ENCODE measurements at places on chromosomes 5 and 9.

GRCh38 chr5:42495914-42496313, 72.7 kb downstream of the GHR start:
- no peak for DNase-seq

GRCh38 chr5:134477462-134478245, 47.8 kb upstream of the JADE2 start:
- no peak for DNase-seq

DNA sequence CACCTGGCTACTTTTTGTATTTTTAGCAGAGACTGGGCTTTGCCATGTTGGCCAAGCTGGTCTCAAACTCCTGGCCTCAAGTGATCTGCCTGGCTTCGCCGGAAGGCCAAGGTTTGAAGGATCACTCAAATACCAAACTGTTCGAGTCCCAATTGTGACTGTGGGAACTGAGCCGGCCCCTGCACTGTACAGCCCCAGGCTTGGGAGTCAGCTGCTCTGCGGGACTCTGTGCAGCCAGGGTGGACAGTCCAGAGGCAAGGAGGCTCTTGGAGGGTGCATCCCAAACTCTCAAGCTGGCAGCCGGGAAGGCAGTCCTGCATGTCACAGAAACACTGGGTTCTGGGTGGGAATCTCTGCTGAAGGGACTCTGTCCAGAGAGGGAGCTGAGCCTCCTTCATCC, 109.0 kb downstream of the ENTREP1 start:
- DNase-seq = no peak

- DNase-seq = no peak
Observed at GRCh38 chr5:167358868-167359492, 932.5 kb upstream of the WWC1 start.

DNA sequence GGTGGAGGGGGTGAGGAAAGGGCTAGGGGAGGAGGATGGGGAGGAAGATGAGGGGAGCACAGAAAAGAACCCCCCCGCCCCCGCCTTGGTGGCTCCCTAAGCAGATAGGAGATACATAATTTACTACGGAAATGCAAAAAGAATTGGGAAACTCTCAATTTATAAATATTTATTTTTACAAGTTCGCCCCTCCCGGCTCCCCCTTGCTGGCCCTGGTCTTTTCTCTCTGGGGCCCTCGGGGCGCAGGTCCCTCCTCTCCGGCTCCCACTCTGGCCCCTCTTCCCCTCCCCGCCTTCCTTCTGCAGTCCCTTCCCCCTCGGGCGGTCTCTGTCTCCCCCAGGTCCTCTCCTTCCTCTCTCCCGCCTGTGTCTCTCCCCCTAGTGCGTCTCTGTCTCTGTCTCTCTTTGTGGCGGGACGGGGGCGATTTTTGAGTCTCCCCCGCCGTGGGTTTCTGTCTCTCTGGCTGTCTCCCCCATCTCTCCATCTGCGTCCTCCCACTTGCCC, 173.6 kb upstream of the IER5L start:
- DNase-seq = no peak

GRCh38 chr5:74476819-74477453, 163.6 kb downstream of the ENC1 start:
- DNase-seq = no peak

DNA sequence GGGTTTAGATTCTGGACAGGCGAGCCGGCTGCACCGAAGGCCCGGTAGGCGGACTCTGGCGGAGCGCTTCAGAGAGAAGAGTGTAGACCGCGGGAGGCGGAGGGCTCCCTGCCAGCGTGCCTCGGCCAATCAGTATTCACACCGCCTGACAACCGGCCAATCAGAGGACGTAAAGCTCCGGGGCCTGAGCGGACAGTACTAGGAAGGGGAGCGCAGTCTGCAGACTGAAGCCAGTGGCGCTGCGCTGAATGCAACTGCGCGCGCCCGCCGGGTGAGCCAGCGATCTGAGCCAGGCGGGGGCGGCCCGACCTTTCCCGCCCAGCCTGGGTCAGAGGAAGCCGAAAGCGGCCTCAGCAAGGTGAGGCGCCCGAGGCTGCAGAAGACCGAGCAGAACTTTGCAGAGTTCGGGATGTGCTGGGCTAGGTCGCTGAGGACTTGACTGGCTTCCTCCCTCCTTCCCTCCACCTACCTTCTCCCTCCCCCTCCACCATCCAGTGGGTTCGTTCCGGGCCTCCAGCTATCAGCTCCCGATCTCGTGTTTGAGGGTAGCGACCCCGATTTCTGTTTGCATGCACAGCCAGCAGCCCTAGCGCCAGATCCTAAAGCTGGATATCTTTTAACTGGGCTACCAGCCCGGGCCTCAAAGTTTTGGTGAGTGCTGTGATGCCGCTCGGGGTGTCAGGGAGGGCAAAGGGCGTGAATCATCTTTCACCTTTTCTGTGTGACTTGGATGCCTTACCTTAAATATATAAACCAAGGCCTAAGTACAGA, at the start of gene DMRT2:
Gene DMRT2, plus strand, starts transcription at position 233 of the 771 bp plus-strand sequence. CDS start 1,257 bp downstream, outside the sequence.
- DNase-seq = peak; percentile 75

GRCh38 chr9:91676046-91676445, 252.4 kb upstream of the NFIL3 start:
- DNase-seq = no peak

DNA sequence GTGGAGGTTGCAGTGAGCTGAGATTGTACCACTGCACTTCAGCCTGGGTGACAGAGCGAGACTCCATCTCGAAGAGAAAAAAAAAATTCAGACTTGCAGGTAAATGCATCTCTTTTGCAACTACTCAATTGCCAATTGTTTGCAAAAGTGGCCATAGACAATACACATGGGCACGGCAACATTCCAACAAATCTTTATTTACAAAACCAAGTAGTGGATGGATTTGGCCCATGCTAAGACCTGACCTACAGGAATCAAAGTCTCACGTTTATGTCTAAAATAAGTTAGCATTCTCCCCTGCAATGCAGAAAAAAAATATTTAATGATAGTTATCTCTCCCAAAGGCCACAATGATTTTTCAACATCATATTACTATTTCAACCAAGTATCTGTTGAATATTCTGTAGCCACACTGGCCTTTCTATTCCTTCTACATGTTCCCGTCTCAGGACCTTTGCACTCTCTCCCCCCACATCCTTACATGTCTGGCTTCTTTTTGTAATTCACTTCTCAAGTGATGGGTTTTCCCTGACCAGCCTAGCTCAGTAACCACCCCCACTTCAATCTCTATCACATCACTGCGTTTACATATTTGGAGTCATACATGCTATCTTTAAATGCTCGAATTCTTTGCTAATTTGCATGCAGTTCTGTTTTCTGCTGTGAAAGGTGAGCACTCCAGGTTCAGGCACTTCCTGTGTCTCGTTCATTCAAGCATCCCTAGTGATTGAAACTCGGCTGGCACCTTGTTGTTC, 54.2 kb downstream of the FNBP1 start:
- peak; percentile 59 for DNase-seq

DNA sequence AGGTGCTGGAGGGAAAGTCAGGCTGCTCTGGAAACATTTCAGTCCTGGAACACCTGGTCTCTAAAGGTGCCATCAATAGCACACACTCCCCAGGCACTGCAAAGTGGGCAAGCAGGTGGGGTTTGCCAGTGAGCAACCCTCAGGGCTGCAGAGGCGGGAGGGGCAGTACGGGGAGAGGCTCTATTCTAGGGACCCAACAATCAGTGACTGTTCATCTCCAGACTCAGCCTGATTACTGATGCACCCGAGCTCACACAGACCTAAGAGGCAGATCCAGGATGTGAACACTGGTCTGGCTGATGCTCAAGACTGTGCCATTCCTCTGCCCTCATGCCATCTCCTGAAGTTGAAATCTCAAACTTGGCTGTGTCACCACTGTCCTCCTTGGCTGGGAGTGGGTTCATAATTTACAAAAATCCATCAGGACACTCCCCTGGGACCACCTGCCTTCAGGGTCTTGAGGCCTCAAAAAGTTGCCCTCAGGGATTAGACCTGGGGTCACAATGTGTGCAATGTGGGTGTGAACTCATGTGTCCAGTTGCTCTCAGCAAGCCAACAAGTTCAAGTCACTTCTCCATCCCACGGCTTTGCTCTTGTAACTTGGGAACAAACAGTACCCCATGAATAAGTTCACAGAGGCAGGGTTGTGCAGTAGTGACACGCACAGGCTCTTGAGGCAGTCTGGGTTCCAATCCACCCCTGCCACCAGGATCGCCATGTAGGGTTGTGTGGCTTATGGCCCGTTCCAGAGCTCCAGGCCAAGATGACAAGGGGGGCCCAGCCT, 19.9 kb upstream of the KCNMB1 start:
- DNase-seq = no peak

GRCh38 chr5:82802954-82803353, 274.2 kb downstream of the TMEM167A start:
- no peak for DNase-seq

DNA sequence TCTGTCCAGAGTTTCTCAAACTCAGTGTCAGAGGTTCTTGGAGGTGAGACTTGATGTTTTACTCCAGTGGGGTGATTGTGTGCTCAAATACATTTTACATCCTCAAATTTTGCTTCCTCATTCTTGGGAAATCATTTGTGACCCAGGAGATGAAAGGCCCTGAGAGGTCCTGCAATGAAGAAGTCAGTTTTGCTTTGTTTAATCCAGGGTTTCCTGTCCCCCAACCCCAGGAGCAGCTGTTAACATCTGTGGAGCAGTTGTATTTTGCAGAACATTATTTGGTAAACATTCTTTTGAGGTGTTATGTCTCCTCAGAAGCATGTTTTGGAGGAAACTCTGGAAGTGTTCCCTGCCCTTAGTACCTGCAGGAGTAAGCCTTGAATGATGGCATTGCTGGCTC, 59.8 kb downstream of the DAB2IP start:
- no peak for DNase-seq

- DNase-seq = no peak
Observed at GRCh38 chr9:13596383-13596970, 317.0 kb upstream of the MPDZ start.

DNA sequence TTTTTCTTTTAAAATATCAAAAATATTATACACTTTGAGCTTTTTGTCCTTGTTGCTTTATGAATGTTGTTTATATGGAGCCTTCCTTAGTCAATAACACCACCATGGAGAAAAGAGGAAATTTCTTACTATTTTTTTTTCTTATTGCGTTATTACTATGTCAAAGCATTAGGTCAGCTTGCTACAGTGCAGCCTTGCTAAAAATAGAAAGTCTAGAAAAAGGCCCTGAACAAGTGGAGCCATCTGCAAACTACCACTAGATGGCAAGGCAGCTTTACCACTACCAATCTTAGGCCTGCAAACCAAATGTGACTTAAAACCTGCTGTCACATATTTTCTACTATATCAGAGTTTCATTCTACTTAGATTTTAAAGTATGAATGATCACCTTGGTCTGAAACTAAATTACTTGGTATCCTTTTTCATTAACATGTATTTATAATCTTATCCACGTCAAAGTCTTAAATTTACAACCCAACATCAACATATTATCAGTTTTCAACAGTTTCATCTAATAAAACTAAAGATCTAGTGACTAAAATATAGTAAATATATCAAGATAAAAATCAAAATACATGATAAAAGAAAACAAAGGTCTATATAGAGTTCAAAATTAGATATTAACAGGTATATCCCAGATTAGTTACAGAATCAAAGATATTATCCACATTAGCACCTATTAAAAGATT, 113.1 kb upstream of the ACOT12 start:
- peak; percentile 77 for DNase-seq

DNA sequence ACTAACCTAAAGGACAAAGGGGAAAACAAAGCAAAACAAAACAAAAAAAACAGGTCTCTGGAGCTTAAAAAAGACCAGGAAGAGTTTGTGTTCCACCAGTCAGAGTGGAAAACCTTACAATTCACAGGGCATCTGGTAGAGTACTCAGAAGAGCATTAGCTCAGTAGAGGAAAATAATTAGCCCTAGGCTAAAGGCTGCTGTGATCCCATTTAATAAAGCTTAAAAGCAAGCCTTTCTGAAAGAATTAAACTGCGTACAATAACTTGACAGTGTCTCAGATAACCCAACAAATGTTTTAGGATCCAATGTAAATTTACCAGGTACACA, 7.3 kb downstream of the ECM2 start:
- DNase-seq = no peak

DNA sequence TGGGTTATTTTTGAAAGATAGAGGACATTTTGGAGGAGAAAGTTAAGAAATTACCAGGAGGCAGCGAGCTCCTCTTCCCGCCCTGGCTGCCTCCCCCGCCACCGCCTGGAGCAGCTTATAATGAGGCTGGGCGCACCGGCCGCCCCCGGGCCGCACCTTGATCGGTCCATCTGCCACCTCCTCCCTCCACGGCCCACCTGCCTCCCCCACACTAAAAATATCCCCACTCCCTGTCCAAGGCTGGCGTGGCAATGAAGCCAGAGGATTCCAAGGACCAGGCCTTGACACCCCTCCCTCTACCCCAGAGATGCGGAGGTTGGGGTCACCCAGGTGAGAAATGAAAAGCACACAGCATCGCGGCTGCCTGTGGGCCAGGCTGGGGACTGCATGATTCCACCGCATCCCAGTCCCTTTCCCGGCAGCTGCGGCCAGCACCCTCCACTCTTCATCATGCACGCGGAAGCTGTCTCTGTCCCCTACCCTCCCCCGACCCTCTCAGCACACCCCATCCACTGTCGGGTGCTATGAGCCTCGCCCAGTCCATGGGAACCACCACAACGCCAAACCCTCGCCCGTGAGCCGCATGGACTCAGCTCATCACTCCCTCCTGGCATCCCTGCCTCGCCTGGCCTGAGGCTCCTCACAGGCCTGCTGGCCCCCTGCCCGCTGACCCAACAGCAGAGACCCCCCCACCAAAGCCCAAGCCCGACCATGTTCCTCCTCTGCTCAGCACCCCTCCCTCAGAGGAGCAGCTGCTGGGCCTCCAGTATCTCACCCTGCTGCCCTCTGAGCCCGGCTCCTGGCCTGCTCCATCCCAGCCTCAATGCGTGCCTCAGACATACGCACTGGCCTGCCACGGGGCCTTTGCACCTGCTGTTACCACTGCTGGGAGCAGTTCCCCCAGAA, 50.0 kb downstream of the SARDH start:
- DNase-seq = no peak

GRCh38 chr9:14529629-14530028, 163.6 kb downstream of the ZDHHC21 start:
- DNase-seq = no peak

DNA sequence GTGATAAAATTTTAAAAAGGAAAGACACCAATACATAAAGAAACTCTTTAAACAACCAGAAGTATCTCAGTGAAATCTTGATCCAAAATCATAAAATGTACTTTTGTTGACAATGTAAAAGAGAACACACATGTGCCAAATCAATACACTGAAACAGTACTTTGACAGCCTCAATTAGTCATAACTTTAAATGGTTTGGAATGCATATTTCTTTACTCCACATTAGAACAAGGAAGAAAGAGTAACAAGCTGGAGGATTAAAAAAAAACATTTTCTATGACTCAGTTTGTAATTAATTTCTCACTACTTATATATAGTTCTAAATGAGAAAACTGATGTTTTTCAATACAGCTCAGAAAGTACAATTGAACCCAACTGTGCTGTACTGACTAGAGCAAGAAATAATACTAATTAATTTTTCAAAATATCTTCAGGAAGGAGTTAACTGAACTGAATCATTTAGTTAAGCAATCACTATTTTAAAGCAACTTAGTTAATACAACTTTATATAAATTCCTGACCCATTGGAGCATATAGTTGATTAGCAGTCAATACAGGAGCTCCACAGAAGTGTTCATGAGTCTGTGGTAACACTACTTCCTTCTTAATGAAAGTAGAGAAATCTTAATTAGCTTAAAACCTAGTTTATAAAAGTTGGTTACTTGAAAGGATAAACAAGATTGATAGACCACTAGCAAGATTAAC, 101.0 kb downstream of the NR3C1 start:
- no peak for DNase-seq

GRCh38 chr9:6214903-6215302, 704 bp upstream of the IL33 start:
- no peak for DNase-seq

All from GM13976 (cell line).